ENCODE measurements at places on chromosomes 2 and 18. TPM values are rescaled to one million over a fixed set of nuclear protein-coding genes. Genes with fewer than 3 reads are reported as not detected.

DNA sequence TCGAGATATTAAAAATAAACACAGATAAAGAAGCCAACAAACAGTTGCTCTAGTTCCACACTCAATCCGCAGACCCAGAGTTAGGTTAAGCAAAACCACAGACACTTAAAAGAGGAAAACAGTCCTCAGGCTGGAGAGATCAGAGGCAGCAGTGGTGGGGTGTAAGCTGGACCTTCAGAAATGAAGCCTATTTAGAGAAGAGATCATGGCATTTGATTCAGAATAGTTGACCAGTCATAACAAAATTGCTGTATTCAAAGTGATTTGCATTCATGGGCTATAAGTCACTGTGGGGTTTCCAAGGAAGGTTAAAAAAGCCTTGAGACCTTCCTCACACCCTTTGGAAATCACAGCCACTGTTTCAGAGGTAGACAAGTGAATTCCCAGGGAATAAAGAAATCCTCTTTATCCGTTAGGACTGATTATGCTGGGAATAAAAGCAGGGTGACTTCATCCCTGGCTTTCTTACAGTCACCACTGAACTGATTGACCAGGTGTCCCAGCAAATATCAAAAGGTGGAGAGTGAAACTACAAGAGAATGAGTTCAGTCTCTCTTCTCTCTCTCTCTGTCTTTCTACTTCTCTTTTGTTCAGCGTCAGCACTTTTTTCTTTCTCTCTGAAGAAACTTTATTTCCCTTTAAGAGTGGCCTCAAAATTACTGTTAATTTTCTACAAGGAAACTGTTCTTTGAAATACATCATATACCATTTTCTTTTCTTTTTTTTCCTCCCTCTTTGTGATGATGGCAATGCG, 171.8 kb upstream of the PIK3C3 start:
- DNase-seq = no peak

DNA sequence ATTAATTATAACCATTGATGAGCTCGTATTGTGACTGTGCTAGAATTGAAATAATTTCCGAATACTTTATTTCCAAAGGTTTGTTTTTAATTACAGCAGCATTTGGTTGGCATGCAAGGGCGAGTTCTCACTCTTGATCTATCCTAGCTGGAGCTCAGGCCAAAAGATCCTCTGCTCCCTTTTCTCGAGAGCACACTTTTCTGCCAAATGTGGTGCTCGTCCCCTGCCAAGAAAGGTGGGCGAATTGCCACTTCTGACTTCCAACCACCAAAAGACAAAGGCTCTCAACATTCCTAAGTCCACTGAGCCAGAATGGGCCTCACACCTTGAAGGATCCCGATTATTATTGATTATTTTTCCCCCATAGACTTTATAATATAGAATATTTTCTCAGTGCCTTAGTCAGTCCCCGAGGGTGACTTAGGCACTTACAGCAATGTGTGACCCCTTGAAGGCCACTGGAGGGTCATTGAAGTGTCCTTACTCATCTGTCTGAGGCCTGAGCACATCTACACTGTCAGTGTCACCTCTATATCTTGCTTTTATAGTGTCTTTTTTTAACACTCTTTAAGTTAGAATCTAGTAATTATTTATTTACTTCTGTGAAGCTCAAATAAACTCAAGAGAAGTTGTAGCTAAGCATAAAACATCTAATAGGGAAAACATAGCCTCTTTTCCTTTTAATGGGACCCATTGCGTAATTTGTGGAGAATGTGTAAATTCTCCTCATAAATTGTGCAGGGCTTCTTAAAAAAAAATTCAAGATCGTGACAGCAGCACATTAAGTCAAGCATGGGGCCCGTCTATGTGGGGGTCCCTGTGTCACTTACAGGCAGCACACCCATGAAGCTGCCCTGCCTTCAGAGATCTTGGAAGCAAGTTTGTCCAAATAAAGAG, 98.3 kb downstream of the MEIS1 start:
- no peak for DNase-seq

DNA sequence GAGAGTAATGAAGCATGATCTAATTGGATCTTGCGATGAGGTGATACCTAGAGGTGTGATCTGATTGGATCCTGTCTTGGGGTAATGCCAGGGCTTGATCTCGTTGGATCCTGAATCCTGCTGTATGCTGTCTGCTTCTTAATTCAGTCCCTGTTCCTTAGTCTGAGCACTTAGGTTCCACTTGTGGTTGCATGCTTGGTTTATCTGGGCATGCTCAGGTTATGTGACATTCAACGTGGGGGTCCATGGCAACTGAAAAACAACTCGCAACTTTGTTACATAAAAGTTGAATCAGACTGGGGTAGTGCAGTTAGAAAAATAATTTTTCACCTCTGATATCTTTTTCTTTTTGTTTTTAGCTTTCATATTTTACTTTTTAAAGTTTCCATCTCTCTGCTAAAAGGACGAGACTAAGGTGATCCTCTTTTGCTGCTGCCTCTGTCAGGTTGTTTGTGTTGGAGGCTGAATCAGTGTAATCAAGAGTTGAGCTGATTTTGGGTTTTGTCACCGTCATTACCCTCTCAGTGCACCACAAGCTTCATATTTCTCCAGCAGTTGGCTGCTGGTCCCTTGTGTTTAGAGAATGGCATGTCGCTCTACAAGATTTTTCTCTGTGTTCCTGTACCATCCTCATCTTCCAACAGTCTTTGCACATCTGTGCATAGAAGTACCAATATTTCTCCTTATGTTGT, 67.9 kb downstream of the NCOA1 start:
- no peak for DNase-seq

CGREF1 gene
- total RNA-seq = 1.5 TPM

DNA sequence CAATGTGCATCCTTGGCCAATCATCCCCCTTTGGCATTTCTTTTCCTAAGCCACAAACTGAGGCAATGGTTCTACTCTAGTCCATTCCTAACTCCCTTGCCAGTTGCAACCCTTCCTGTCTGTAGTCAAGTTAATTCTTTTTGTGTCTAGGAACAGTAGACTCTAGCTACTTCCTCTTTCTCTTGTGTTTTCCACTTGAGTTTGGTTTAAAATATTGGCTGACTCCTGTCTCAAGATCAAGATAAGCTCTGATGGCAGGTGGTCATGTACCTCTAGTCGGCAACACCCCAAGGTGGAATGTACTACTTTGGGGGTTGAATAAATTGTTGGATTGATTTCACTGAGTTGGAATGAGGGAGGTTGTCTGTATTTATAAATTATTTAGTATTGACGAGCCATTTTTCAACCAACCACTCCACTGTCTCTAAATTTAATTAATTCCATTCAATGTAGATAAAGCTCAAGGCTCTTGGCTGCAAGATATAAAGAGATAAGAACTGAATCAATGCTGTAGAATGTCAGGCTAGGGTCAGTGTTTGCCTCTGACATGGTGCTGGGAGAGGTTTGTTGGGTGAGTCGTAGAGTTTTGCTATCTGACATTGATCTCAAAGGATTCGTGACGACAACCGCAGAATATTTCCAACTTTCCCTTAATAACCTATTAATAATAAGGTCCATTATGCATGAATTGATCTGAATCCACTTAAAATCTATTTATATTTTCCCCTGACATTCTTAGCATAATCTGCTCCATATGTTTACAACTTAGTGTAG, 188.7 kb upstream of the APCDD1 start:
- no peak for DNase-seq

Measured in mucosa of descending colon (tissue), 3 donors.